ENCODE measurements at places on chromosomes 4 and X. TPM values are rescaled to one million over a fixed set of nuclear protein-coding genes. Genes with fewer than 3 reads are reported as not detected.

EREG gene
- 2.2 TPM for total RNA-seq

PALLD gene
- 33.5 TPM for total RNA-seq

DNA sequence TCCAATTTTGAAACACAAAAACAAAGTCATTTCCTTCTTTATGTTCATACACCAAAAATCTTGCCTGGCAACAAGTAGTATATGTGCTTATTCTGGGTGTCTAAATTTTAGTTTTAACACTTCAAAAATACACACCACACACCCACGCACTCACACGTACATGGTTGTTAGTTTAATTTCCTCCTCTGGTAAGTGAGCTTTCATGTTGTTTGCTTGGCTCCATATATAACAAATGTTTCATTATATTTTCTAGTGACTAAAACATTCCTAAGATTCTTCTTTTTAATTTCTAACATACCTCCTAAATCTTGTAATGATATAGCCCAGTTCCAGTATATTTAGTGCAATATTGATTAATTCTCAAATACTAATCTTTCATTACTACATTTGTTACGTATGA is 80.9 kb downstream of the PRDM5 start:
- DNase-seq = no peak

DNA sequence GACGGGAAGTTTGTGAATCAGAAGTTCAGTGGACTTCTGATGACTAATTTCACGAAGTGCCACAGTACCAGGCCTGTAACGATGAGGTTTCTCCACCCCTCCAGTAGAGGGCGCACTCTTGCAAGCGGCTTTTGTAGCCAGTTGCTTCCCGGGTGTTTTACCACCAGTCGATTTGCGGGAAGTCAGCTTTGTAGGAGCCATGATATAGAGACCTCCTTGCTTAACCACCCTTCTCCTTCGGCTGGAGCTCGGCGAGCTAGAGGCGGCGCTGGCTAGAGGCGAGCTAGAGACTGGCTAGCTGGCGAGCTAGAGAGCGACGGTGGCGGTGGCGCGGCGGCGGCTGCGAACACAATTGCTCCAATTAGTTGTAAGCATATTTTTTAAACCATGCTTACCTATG is 72.0 kb downstream of the IL1RAPL1 start:
- DNase-seq = no peak

CASP6 gene
- total RNA-seq = 33.7 TPM

GRCh38 chrX:153626025-153626633 is 20.9 kb upstream of the DUSP9 start:
- DNase-seq = no peak

- peak; percentile 51 for DNase-seq
Observed at GRCh38 chr4:121192480-121192879, 28.4 kb upstream of the TNIP3 start.

- peak; percentile 78 for DNase-seq
Observed at GRCh38 chr4:71609167-71609566, 174.7 kb downstream of the GC start.

DNA sequence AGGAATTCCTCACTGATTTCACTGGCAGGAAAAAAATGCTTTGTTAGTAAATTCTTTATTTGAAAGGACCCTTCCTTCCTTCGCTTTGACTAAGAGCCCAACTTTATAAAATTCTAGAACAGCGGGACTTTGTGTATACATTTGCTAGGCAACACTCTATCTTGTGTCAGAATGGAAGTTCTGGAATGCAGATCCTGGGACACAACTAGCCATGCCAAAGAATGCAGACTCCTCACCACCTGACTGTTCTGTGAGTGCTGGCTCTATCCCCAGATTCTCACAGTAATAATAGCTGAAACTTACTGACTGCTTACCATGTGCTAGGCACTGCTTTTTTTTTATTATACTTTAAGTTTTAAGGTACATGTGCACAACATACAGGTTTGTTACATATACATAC is 73.3 kb upstream of the ZDHHC15 start:
- no peak for DNase-seq

AMER1 gene
- 4.3 TPM for total RNA-seq

DNA sequence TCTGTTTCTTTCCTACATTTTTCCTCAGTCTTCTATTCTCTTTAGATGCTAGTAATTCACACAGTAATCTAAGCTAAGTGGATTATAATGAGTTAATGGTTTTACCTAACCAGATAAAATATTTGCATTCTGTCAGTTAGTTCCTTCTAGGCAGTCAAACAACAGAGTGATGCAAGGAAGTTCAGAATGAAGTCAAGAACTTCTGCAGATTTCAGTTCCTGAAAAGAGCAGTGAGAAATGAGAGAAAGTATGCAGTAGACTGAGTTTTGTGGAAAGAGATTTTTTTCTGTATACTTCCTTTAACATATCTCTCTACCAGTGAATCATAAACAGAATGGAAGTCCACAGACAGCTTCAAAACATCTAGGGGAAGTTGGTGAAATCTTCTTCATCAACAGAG is 774.0 kb upstream of the POU3F4 start:
- no peak for DNase-seq

- no peak for DNase-seq
Observed at GRCh38 chr4:15575966-15576365, 79.2 kb downstream of the FBXL5 start.

DNA sequence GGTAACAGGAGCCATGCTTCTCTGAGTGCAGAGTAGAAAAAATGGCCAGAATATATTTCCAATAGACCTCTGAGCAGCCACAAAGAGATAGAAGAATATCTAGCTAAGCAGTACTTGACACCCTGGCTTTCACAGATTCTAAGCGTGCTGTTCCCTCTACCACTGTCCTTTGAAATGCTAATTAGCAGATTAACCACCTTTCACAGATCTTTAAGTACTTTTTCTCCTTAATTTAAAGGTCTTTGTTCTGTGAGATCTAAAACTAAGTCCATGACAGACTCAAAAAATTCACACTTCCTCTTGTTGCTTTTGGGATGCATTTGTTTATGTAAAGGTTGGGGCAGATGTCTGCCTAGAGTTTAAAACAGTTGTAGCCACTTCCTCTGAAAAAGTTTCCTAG is 28.3 kb upstream of the MAGEC2 start:
- DNase-seq = no peak

GRCh38 chr4:154528869-154529268 is 21.3 kb downstream of the PLRG1 start:
- DNase-seq = no peak

- DNase-seq = no peak
Observed at GRCh38 chrX:16910376-16910775, 36.1 kb upstream of the REPS2 start.

LIMCH1 gene
- total RNA-seq = 19.7 TPM

GRCh38 chr4:186068581-186069348 is at the start of gene TLR3:
Gene TLR3, plus strand, starts transcription at chr4:186069156. Its CDS starts 7,464 bp downstream, at chr4:186076620.
- DNase-seq = peak; percentile 20

FHIP1A gene
- 13.8 TPM for total RNA-seq

DNA sequence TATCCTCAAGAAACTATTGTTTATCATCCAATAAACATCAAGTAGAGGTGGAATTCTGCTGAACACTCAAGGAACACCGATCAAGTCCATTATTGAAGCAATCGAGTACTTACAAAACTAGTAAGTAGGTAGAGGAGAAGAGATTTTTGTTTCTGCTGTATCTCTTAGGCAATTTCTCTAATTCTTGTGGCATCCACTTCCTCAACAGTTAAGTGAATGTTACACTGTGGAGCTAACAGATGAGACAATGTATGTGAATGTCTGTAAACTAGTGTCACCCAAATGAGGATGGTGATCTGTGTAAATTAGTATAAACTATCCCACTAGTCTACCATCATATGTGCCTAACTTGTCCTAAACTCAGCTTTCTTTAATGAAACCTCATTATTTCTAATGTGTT is 261.6 kb downstream of the ARHGAP24 start:
- DNase-seq = no peak

DNA sequence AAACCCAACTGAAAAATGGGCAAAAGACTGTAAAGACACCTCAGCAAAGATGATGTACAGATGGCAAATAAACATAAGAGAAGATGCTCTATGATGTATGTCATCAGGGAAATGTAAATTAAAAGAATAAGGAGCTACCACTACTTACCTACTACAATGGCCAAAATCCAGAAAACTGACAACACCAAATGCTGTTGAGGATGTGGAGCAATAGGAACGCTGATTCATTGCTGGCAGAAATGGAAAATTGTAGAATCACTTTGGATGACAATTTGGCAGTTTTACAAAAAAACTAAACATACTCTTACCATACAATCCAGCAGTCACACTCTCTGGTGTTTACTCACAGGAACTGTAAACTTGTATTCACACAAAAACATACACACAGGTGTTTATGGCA is 222.3 kb upstream of the LDB2 start:
- DNase-seq = no peak

DNA sequence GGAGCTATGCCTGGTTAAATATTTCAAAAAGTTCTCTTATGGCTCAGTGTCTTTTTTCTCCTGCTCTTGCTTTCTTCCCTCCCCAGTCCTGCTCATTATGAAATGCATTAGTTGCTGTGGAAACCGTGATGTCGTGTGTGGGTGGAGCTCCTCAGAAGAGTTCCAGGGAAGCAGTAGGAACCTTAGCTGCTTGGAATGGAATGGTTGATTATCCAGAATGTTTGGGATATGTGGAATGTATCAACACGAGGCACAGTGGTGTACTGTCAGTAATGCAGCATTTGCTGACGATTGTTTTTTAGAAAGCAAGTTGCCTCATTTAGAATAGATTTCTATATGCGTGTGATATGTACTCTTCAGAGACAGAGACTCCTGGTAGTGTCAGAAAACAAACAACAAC is 333.2 kb downstream of the ARHGAP10 start:
- no peak for DNase-seq

PCYT1B gene
- not detected for total RNA-seq

TEX13D gene
- not detected for total RNA-seq

DNA sequence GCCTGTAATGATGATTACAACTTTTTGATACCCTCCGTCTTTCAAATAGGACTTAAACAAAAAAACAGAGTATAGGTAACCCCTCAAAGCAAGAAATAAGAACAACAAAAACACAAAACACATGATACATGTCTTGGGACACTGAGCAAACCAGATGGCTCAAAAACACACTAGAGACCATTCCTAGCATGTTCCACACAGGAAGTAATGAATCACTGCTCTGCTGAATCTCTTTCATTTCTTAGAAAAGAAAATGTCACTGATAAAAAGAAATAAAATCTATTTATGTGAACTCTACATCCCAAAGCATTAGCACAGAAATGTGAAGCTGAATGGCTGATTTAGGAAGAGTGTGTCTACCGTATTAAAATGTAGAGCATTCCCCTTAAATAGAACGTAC is 134.5 kb upstream of the IL15 start:
- DNase-seq = no peak

GRCh38 chr4:7708981-7709380 is 230.7 kb downstream of the AFAP1 start:
- no peak for DNase-seq

CSAG3 gene
- total RNA-seq = not detected

GRCh38 chrX:85378461-85378860 is 1.0 kb downstream of the POF1B start:
- DNase-seq = no peak

DNA sequence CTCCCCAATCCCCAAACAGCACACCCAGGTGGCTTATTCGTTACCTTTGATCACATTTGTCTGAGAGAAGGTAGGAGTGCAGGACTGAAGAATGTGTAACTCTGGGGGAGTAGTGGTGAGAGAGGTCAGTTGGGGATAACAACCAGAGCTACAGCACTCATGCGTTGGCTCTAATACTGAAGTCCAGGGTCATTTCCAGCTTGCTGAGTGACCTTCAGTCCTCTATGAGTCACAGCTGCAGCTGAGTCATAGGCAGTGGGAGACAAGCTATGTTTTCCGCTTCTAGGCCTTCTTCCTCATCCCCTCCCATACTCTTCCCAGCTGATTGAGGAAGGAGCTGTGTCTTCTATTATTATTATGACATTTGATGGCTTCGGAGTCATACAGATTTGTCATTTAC is 31.6 kb upstream of the CT47C1 start:
- DNase-seq = peak; percentile 82

IL9R gene
- not detected for total RNA-seq

GRCh38 chr4:162163892-162164759 is at the start of gene FSTL5:
Gene FSTL5, minus strand, starts transcription at chr4:162164000. Its CDS starts 52,604 bp downstream, at chr4:162111396.
- DNase-seq = peak; percentile 53

DNA sequence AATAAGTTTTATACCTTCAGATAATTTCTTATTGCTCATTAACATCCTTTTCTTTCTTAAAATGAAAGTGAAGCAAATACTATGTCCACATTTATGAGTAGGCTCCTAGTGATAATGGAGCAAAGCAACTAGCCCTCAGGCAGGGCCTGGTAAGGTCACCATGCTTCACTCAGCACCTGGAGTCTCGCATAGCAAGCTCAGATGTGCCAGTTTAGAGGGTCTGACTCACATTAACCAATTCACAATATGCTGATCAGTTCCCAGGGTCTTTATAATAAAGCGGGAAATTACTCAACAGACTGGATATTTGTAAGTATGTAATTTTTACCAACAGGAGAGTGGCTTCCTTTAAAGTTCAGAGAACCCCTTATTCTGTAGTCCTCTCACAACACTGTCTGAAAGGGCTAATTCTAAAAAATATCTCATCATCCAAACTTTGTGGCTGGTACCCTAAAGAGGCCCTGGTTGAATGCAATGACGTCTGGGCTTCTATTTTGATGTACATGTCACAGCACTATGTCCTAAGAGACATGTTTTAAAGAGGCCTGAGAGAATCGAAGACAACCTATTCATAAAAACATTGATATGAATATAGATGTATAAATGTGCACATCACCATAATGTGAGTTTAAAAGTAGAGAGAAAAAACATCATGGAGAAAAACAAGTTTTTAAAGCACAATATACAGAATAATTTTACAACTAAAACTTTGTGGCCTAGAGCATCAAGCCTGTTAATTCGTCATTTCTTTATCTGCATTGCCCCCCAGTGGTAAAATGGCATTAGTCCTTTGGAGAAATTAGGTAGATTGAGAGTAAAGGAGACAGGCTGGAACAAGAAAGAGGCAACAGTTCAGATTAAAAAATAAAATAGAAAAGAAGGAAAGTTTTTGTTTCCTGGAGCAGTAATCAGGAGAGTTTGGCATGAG is 44.3 kb downstream of the IL21 start:
- DNase-seq = peak; percentile 64

- no peak for DNase-seq
Observed at GRCh38 chr4:99824070-99824599, 7.5 kb downstream of the DAPP1 start.

GRCh38 chr4:73762409-73762808 is 22.0 kb downstream of the CXCL8 start:
- no peak for DNase-seq

DNA sequence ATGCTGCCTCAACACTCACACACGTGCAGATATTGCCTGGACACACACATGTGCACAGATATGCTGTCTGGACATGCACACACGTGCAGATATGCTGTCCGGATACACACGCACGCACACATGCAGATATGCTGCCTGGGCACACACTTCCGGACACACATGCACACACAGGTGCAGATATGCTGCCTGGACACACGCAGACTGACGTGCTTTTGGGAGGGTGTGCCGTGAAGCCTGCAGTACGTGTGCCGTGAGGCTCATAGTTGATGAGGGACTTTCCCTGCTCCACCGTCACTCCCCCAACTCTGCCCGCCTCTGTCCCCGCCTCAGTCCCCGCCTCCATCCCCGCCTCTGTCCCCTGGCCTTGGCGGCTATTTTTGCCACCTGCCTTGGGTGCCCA is 14.7 kb downstream of the FGFRL1 start:
- DNase-seq = peak; percentile 19

GRCh38 chr4:171118091-171118490 is 695.1 kb upstream of the GALNTL6 start:
- DNase-seq = peak; percentile 25

MAGED4 gene
- 4.6 TPM for total RNA-seq

Measured in PC-3 (cell line).